ENCODE measurements at places on chromosomes 4 and X.

DNA sequence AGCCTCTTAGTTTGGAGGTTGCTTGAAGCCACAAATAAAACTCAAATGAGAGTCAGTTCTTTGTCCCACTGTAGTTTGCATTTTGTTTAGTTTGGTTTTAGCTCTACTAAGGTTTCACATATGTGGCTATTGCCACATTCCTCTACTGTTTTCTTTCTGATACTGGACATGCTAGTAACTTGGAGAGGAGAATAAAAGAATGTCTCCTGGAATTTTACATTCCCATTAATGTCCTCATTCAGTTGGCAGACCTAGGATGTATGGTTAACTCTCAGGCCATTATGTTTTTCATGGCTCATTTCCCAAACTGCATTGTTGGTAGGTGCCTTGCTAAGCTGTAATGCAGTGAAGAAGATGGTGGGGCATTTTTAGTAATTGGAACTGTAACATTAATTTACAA is 29.9 kb downstream of the UPRT start:
- DNase-seq, result no peak

GRCh38 chr4:184003433-184003832 is 98.3 kb downstream of the STOX2 start:
- no peak for DNase-seq

DNA sequence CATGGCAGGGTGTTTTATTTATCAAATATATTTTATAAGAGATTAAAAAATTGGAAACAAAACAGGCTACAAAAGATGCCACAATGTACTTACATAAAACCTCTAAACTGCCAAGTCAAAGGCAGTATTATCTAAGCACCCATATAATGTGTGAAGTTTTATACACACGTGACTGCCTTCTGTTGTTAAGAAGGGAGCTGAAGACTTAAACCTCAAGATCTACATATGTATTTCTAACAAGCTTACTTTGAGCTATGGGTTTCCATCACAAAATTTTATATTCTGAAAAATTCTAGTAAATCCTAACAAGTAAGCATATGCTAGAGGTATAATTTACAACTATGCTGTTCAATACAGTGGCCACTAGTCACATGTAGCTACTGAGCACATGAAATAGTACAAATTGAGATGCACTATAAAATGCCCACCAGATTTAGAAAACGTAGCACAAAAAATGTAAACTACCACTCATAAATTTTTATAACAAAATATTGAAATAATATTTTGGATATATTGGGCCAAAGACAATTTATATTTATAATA is 9.8 kb downstream of the ATP8A1 start:
- DNase-seq, result no peak

DNA sequence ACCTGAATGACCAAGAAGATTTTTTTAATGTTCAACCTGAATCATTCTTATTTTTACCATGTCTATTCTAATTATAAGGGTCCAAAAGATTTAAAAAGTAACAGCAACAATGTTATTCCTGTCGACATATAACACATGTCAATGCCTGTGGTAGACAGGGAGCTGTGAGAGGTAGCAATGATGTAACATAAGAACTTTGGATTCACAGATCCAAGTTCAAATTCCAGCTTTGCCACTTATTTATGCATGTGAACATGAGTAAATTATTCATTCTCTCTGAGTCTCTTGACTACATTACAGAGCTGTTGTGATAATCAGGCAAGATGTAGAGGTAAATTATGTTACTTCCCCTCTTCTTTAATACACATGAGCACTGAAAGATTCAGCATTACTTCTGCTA is 54.5 kb downstream of the KLHL8 start:
- DNase-seq, result no peak

DNA sequence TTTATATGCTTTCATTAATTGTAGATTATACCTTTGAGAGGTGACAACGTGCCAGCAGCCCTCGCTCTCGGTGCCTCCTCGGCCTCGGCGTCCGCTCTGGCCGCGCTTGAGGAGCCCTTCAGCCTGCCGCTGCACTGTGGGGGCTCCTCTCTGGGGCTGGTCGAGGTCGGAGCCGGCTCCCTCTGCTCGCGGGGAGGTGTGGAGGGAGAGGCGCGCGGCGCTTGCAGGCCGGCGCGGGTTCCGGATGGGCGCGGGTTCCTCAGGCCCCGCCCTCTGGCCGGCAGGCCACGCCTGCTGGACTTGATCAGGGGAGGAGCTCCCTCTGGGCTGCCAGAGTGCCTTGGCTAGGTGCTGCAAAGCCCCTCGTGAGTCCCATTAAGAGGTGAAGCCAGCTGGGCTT is 321.1 kb upstream of the PCDH18 start:
- no peak for DNase-seq

DNA sequence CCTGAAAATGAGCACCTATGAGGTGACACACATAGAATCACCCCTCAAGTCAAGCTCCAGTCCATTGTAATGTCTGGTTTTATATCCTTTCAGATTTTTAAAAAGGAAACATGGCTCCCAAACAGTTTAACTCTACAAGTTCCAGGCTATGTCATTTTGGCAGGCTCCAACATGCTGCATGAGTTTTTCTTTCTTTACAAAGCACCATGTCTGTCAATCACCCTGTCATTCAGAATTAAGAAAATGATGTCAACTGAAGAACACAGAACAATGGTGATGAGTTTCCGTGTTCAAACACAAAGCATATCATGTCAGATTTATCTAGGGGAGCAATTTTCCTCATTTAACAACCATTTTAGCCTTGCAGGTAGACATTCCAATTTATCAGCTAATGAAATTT is 106.5 kb downstream of the AMMECR1 start:
- no peak for DNase-seq

DNA sequence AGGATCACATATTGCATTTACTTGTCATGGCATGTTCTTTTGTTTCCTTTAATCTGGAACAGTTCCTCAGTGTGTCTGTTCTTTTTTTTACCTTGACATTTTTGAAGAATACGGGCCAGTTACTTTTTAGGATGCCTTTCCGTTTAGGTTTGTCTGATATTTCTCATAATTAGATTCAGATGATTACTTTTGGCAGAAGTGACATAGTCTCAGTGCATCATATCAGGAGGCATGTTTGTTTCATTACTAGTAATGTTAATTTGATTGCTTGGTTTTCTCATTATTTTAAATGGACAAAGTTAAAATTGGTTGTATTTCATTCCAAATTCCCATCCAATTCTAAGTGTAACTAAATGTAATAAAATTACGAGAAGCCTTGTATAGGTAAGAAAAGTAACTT is 8.3 kb downstream of the POLR2B start:
- no peak for DNase-seq

DNA sequence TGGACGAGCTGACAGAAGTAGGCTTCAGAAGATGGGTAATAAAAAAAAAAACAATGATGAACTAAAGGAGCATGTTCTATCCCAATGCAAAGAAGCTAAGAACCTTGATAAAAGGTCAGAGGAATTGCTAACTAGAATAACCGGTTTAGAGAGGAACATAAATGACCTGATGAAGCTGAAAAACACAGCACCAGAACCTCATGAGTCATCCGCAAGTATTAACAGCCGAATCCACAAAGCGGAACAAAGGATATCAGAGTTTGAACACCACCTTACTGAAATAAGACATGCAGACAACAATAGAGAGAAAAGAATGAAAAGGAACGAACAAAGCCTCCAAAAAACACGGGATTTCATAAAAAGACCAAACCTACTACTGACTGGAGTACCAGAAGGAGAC is 10.5 kb downstream of the NELFA start:
- no peak for DNase-seq

DNA sequence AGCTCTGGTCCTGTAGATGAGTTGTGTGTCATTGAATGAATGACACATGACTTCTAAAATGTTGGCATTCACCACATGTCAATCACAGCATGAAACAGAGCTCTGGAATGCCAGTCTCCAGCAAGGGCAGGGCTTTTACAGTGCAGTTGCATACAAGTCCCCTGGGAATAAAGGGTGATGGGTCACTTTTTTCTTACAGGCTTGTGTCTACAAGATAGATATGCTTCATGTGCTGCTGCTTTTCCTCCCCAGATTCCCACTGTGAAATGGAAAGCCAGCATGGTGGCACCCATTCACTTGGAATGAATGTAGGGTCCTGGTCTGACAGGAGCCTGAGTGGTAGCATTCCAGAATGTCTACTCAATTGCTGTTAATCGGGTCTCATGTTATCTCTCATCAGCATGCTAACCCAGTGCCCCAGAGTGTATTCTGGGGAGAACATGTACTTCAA is 159.1 kb upstream of the KIT start:
- DNase-seq, result no peak

GRCh38 chrX:150499240-150499639 is 69.2 kb upstream of the MTM1 start:
- DNase-seq, result no peak

- no peak for DNase-seq
Measured at GRCh38 chrX:153602601-153603000, 3.7 kb upstream of the CCNQ start.

DNA sequence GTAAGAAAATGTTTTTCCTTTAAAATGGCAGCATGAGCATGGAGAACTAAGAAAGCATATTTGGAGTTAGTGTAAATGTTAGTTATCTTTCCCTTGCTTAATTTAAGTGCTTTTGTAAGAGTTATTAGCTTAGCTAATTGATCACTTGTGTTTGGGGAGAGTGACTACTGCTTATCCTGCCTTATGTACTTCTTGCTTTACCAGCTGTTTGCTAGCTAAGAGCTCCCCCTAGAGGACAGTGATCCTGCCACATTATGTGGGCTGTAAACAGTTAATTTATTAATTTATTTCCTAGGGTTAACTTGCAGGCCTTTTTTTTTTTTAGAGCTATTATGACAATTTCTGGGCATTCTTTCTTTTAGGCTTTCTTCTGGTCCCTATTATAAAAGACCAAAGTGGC is 435.8 kb downstream of the MAGEB5 start:
- DNase-seq, result no peak

- no peak for DNase-seq
Measured at GRCh38 chrX:24498975-24499374, 33.9 kb downstream of the PDK3 start.

GRCh38 chrX:20623448-20623847 is 356.7 kb upstream of the RPS6KA3 start:
- no peak for DNase-seq
